ENCODE measurements at places on chromosomes 1 and 21.

DNA sequence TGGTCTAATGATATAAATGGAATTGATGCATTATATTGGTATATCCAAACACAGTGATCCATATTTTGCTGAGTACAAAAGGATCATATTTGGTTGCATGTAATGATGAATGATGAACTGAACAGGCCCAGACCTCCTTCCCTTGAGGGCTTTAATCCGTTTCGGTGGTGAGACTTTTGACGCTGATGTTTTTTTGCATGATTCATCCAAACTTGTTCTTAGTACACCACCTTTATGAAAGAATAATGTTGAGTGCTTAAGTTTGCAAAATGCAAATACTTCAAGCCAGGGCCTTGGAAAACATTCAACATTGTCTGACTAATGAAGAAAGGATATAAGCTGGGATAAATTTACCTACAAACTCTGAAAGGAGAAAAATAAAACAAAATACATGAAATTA lies 19.2 kb downstream of the HOOK1 start:
- no peak for DNase-seq

GRCh38 chr1:201361652-201362504 lies 15.6 kb downstream of the TNNT2 start:
- DNase-seq, result peak; percentile 59

GRCh38 chr1:25502957-25503356 lies 40.4 kb upstream of the LDLRAP1 start:
- no peak for DNase-seq

- peak; percentile 32 for DNase-seq
Measured at GRCh38 chr1:107141491-107142126, 770 bp downstream of the NTNG1 start.

GRCh38 chr1:58477390-58477789 lies 69.1 kb downstream of the OMA1 start:
- no peak for DNase-seq
